T-helper 17 cell (primary cell): ENCODE measurements at places on chromosomes 6 and 20.

DNA sequence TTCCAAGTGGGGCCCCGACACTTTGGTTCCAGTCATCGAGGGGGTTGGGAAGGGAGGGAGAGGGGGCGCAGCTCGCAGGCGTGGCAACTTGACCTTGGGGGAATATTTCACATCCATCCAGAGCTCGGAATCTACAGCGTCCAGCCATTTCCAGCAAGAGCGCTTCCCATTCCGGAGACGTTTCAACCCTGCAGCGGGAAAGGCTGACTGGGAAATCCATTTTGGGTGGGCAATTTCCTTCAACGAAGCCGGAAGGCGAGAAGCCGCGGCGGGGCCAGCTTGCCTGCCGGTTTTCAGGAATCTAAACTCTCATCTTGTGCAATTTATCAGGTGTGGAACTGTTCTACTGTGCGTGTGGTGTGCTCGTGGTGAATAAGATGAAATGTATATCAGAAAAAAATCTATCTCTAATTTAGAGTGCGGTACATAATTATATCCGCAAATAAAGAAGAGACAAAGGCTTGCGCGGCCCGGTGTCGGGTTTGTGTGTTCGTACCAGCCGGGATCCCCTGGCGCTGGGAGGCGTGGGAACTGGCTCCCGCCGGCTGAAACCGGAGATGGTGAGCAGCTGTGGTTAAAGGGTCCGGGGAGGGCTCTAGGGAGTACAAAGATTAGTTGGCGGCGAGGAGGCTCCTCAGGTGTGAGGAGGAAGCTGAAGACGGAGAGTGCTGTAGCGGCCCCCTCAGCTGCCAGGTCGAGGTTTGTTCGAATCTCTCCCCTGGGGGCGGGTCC is 4.8 kb downstream of the SLC32A1 start:
- peak overlapping the region; percentile 72 for H3K4me3 ChIP-seq
- peaks cover 19% of the 10 kb centered on the region for H3K36me3 ChIP-seq
- peaks cover 46% of the 10 kb centered on the region for H3K4me1 ChIP-seq
- DNase-seq: no peak

DNA sequence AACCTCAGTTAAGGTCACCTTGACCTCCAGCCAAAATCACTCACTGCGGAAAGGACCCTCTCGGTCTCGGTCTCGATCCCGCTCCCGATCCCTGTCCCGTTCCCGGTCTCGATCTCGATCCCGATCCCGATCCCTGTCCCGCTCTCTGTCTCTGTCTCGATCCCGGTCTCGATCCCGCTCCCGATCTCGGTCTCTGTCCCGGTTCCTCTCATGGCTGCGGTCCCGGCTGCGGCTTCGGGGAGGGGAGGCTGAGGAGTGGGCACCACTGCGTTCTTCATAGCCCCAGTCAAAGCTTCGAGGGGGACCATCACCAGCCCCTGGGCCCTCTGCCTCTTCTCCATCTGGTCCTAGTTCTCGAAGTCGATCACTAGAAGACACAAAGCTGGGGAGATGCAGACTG is 4.3 kb downstream of the NELFE start:
- H3K27ac ChIP-seq: peak overlapping the region; percentile 24
- DNase-seq: no peak
- H3K36me3 ChIP-seq: peaks cover 7% of the 10 kb centered on the region
- H3K4me1 ChIP-seq: peaks cover 15% of the 10 kb centered on the region
- H3K27me3 ChIP-seq: no peaks in the 10 kb centered on the region

DNA sequence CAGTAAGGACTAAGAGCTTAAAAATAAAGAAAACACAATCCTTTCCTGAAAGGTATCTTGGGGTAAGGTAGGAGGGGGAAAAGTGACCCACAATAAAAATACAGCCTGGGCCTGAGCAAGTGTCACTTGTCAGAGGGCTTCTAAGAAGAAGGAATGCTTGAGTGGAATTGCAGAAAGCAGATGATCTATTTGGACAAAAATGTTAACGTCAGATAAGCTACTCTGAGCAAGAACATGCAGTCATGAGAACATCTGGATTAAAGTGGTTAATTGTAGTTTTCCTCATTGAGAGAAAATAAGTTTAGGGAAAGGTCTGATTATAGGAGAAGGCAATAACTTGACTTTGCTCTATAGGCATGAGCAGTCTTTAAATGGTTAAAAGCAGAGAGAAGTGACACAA is 581.9 kb downstream of the HTR1B start:
- no peak for DNase-seq
- no peak overlapping the region for H3K4me3 ChIP-seq
- no peaks in the 10 kb centered on the region for H3K36me3 ChIP-seq
- H3K4me1 ChIP-seq: no peaks in the 10 kb centered on the region

GRCh38 chr20:62977613-62978560 is 25.4 kb downstream of the SLC17A9 start:
- peak; percentile 80 for DNase-seq
- peak overlapping the region; percentile 84 for H3K4me3 ChIP-seq
- H3K36me3 ChIP-seq: no peaks in the 10 kb centered on the region
- H3K27me3 ChIP-seq: peaks cover 65% of the 10 kb centered on the region

- peaks cover 4% of the 10 kb centered on the region for H3K4me1 ChIP-seq
- H3K27me3 ChIP-seq: peaks cover 13% of the 10 kb centered on the region
- DNase-seq: no peak
Measured at GRCh38 chr20:40811660-40812414, 122.8 kb upstream of the MAFB start.

- no peak overlapping the region for H3K27ac ChIP-seq
- H3K4me1 ChIP-seq: no peaks in the 10 kb centered on the region
- no peak for DNase-seq
- no peaks in the 10 kb centered on the region for H3K27me3 ChIP-seq
Measured at GRCh38 chr6:164098857-164099267, 684.3 kb downstream of the QKI start.

DNA sequence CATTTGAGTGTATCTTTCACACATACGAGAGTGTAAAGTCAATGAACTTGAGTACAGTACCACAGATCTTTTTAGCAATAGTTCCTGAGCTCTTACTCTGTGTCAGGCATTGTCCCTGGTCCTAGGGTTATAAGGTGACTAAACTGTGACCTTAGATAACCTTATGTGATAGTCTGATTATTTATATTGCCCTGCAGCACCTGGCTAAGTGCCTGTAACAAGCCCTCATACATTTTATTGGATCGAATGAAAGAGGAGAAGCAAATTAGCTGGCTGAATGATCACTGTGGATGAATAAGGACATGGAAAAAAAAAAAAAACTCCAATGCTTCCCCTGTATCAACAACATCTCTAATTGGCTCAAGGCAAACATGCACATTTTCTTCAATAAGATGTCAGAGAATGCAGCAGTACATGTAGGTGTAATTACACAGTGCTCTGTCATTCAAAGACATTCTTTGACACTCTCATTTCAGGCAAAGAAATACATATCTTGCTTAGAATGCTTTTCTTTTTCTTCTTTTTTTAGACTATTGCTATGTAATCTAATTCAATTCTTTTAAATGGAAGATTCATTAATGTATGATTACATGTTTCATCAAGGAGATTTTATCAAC is 153.4 kb downstream of the PHACTR1 start:
- H3K4me1 ChIP-seq: no peaks in the 10 kb centered on the region
- no peak overlapping the region for H3K27ac ChIP-seq
- peaks cover 16% of the 10 kb centered on the region for H3K27me3 ChIP-seq
- no peak overlapping the region for H3K4me3 ChIP-seq
- no peak for DNase-seq

GRCh38 chr6:163857421-163857820 is 442.9 kb downstream of the QKI start:
- peaks cover 7% of the 10 kb centered on the region for H3K4me1 ChIP-seq
- no peak overlapping the region for H3K27ac ChIP-seq
- DNase-seq: no peak
- H3K27me3 ChIP-seq: peaks cover 14% of the 10 kb centered on the region

DNA sequence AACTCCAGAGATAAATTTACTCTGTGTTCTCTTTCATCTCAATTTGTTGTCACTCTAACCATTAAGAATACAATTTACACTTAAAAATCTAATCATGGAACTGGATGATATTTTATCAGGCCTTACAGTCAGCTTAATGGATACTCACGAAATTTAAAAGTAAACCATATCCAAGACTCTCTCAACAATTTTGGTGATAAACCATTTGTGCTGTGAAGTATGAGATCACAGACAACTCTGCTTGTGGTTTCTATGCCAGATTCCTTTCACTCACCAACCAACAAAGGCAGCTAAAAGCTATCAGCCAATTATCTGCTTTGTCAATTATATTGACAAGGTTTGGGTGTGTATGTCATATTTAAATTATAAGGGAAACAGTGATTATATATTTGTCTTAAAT is 155.8 kb downstream of the TRDN start:
- no peaks in the 10 kb centered on the region for H3K27me3 ChIP-seq
- H3K36me3 ChIP-seq: no peaks in the 10 kb centered on the region
- no peaks in the 10 kb centered on the region for H3K4me1 ChIP-seq
- no peak for DNase-seq
- H3K27ac ChIP-seq: no peak overlapping the region
- H3K4me3 ChIP-seq: no peak overlapping the region
